ENCODE measurements at places on chromosomes 11 and 22.

DNA sequence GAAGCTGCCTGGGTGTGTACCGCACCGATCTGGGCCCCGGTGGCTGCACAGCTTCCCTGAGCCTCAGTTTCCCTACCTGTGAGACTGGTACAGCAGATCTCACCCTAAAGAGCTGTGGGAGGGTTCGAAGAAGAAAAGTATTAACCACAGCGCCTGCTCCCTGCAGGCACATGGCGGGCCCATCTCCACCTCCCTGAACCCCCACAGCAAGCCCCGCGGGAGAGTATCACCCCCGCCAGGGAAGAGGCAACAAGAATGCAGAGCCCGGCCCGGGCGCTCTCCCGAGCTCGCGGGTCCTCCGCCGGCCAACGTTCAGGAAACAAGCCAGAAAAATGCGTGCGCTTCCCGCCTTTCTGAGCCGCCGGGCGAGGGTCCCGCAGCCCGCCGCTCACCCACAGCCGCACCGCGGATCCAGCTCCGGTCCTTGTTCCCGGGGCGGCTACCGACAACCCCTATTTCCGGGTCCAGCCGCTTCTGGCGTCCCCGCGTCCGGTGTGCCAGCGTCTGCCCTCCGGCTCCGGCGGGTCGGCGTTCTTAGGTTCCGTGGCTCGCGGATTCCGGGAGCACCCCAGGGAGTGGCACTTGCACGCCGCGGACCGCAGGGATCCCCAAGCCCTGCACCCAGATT is at the start of gene TOP3B:
Gene TOP3B (minus strand): TSS at position 450 of the 628 bp plus-strand sequence. CDS start 7,078 bp downstream, outside the sequence.
- DNase-seq: peak; percentile 87

GRCh38 chr22:46754110-46754799 is 8.2 kb upstream of the TBC1D22A start:
- DNase-seq: peak; percentile 76

DNA sequence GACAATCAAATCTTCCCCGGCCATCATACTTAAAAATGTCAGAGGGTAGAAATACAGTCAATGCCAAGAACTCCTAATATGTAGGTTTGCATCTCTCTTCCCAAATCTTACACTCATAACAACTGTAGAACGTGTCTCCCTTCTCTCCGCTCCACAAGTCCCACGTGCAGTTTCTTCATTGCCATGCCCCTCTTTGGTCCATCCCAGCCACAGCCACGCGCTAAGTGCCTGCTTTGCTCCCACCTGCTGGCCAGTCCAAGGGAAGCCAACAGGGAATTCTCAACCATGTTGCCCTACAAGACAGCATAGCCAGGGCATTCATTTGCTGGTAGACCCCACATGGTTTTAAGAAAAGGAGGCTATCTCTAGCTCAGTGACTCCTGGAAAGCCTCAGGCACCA is 420.6 kb upstream of the ISX start:
- no peak for DNase-seq

GRCh38 chr22:46006379-46007002 is 29.5 kb upstream of the WNT7B start:
- DNase-seq: peak; percentile 94

DNA sequence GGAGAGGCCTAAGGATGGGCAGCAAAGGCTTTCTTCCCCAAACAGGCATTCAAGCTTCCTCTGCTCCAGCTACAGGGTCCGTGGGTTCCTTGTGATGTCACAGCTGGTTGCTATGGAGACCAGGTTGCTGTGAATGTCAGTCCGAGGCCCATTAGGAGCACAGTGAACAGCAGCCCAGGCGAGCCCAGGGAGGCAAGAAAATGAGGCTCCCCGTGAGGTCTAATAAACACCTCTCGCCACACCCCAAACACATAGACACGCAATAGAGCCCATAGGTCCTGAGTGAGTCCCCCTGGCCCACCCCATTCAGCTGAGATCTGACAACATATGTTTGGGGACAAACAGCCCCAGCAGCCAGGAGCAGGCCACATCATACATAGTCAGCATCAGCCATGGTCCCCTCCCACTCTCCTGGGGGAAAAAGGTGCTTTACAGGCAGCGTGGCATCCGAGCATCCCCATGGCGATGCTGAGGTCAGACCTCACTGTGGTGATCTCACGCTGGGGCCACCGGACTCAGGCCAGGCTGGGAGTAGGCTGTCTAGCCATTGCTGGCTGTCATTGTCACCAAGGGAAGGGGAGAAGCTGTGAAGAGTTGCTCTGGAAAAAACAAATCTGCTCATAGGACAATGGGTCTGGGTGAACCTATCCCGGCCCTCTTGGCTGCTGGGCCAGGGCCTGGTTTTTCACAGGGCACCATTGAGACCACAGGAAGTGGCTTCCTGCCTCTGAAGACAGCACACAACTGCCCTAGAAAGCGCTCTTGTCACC is 23.1 kb upstream of the TP53I11 start:
- DNase-seq: no peak

DNA sequence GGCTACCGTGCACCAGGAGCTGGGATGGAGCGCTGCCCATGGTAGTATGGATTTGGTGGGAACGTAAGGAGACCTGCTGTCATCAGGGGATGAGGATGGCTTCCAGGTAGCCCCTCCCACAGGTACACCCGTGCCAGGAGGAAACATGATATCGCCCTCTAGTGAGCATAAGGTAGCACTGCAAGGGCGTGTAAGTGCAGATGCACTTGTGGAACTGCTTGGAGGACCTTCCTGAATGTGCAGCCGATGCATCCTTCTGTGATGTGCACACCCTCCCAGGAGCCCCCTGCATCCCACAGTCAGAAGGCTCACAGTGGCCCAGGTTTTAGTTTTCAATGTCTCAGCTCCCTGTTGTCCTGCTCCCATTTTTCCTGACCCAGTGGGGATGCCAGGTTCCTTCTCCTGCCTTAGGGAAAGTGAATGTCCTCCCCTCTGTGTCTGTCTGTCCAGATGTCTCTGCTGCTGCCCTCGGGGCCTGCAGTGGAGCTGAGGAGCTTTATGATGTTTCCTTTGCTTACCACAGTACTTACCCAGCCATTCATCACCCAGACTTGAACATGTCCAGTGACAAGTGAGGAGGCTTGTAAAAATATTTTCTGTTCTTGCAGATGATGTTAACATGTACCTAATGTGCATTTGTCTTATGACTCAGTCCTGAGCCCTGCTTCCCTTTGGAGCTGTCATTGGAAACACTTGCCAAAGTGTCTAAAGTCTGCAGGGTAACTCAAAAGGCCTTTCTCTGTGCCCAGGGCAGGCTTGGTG is 49.2 kb downstream of the DBX1 start:
- DNase-seq: peak; percentile 51

DNA sequence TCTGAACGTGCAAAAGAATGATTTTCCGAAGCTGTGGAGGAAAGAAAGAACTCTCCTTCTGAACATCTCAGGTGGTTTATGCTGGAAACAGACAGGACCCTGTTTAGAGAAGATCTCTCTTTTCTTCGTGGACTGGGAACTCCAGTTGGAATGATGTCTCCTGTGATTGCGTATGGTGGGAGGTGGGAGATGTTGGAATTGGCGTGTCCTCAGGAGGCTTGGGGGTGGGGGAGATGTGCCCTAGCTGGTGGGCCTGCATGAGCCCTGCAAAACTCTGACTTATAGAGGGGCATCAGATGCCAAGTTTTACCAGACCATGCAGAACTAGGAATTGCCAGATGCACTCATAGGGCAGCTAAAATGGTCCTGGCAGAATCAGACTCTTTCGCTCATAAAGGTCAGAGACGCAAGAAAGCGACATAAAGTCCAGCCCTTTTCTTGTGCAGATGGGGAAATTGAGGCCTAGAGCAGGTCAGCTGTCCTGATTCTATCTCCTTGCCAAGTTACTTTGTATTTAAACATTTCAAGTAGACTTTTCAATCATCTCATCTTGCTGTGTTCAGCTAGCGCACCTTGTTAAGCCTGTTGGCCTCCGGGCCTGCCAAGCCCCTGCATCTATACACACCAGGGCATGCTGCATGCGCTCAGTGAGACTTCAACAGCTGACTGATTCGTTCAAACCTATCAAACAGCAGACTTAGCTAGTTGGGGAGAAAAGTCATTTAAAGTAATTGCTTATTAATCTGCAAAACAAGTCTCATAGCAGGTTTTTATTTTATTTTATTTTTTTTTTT is 34.2 kb upstream of the EHF start:
- no peak for DNase-seq

- DNase-seq: no peak
Measured at GRCh38 chr11:116335891-116336290, 436.9 kb downstream of the BUD13 start.

- no peak for DNase-seq
Measured at GRCh38 chr11:126011265-126011664, 51.4 kb downstream of the CDON start.

- DNase-seq: no peak
Measured at GRCh38 chr11:129225190-129225589, 33.1 kb upstream of the ARHGAP32 start.

- peak; percentile 68 for DNase-seq
Measured at GRCh38 chr22:36331306-36331911, 56.4 kb downstream of the MYH9 start.

GRCh38 chr11:1148752-1149180 is 9.0 kb upstream of the MUC5AC start:
- no peak for DNase-seq

DNA sequence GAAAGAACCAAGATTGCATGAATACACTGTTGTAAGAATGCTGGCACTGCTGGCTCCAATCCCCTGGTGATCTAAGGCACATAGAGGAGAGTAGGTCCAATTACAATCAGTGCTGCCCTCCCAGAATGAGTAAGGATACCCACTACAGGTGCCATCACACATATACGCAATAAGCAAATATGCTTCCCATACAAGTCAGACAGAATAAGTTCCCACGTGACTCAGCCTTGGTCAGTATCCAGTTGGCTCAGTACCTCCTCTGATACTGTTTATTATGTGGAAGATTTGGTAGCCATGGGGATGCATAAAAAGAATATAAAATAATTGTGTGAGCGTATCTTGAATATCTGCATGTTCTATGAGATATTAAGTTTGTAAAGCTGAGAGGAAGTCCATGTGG is 8.9 kb upstream of the OR2D3 start:
- no peak for DNase-seq

DNA sequence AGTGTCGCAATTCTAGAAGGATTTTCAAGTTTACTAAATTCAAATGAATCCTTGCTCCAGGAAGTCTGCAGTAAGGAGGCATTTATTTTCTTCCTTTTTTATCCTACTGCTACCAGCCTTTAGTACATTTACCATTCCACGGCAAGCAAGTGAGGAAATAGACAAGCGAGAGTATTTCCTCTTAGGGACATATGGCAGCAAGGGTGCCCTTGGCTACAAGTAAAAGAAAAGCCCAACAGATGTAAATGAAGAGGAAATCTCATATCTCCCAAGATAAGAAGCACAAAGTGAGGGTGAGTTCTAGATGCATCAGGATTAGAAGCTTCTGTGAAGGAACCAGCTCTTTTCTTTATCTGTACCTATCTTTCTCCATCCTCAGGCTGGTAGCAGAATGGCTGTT is 37.8 kb upstream of the FZD4 start:
- no peak for DNase-seq

DNA sequence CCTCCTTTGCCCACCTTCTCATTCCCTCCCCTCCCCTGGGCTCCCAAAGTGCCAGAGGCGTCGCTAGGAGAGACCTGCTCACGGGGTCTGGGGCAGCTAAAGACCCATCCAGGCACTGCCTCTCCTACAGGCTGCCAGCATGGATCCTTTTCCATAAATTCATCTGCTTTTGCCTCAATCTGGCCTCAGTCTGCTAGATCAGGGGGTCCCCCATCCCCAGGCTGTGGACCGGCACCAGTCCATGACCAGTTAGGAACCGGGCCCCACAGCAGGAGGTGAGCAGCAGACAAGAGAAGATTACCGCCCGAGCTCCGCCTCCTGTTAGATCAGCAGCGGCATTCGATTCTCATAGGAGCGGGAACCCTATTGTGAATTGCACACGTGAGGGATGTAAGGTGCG is 12.3 kb downstream of the LTO1 start:
- DNase-seq: no peak

DNA sequence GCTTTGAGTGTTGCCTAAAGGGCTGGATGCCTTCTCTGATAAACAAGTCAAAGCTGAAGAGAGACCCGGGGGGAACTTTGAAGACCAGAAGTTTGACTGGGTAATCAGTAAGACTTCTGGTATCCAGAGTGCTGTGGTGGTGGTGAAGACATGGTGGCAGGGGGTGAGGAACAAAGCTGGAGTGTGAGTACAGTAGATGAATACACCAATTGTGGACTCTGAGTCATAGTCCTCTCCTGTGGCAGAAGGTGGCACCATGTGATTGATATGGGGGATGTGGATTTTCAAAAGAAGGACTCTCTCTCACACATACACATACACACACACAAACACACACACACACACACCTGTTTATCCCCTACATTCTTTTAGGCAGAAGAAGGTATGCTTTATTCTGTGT is 12.3 kb downstream of the MS4A6A start:
- no peak for DNase-seq

DNA sequence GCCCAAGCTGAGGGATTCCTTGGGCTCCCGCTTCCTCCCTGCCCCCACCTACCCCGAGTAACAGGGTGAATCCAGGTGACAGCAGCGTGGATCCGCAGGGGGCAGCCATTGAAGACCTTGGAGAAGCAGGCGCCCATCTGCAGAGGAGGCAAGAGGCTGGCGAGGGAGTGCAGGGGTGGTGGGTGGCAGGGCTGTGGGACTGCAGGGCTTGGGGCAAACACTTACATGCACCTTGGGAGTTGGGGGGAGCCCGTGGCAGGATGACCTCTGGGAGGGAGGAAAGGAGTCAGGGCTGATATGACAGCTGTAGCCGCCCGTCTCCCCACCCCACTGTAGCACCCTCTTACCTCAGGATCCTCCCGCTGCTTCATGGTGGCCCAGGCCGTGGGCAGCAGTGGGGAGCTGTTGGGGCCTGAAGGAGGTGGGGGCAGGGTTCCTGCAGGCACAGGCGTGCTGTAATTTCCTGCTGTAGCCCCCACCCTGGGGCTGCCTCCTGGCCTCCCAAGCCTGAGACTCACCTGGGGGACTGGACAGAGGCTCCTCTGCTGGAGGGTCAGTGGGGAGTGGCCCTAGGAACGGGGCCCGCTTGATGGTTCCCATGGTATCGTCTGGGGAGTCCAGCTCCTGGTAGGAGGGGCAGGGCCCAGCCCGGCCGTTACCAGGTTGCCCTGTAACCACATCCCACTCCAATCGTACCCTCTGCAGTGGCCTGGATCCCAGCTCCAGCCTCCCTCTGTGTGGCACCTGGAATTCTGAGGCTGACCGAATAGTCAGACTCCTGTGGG is 6.1 kb downstream of the MAP4K2 start:
- no peak for DNase-seq

DNA sequence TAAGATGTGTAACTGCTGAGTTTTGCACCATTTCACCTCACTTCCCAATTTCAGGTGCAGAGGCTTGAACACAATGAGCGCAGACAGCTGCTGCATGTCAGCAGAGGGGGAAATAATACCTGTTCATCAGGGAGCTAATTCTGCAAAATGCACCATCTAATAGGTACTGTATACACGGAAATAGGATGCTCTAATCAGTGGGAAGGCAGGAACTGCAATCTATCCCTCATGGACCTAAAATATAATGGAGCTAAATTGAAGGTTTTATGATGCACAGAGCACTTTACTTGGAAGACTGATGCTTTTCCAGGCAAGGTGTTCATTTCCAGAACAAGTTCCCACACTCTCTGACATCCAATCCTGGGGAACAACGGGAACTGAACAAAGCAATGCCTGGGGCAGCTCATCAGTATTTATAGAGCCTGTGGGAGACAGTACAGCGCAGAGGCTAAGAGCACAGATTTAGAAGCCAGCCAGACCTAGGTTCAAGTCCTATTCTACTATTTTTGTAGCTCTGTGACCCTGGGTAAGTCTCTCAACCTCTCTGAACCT is 78.5 kb downstream of the TENM4 start:
- no peak for DNase-seq

GRCh38 chr22:43110444-43110926 is at the start of gene BIK:
Gene BIK, plus strand, starts transcription at chr22:43110750. Its CDS starts 13,273 bp downstream, at chr22:43124023.
- DNase-seq: peak; percentile 52

GRCh38 chr11:18310800-18311340 is 11.1 kb downstream of the HPS5 start:
- DNase-seq: no peak

All from tongue (tissue), 3 donors.